ENCODE measurements at places on chromosomes 5 and 9.

- no peak for DNase-seq
Observed at GRCh38 chr5:89769975-89770374, 639.6 kb downstream of the CETN3 start.

- DNase-seq = no peak
Observed at GRCh38 chr5:112106878-112107277, 312.2 kb downstream of the EPB41L4A start.

- no peak for DNase-seq
Observed at GRCh38 chr5:32760091-32760509, 49.0 kb downstream of the NPR3 start.

DNA sequence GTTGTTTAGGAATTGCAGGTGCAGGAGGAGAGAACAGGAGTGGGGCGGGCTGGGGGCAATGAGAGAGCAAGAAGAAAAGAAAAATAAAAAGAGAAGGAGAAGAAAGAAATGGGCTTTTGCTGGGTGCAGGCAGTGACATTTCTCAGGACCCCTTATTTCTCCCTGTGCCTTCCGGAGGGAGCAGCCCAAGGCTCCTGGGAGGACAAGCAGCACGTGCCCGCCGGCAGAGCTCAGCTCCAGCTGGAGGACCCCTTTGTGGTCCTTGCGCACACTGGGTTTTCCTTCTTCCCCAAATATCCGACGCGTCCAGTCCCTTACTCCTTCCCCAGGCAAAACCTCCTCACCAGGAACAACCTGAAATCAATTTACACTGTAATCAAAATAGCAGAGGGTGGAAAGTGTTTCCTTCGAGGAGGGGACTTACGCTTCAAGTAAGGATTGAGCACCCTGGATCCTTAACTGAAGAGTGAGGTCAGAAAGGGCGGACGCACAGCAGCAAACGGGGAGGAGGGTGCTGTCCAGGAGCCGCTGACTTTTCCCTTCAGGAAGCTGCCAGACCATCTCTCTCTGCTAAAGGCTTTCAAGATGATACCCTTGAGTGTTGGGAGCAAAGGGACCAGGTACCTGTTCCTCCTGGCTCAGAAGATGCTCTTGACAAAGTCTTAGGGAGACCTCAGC is 2.1 kb downstream of the BTNL9 start:
- DNase-seq = no peak

DNA sequence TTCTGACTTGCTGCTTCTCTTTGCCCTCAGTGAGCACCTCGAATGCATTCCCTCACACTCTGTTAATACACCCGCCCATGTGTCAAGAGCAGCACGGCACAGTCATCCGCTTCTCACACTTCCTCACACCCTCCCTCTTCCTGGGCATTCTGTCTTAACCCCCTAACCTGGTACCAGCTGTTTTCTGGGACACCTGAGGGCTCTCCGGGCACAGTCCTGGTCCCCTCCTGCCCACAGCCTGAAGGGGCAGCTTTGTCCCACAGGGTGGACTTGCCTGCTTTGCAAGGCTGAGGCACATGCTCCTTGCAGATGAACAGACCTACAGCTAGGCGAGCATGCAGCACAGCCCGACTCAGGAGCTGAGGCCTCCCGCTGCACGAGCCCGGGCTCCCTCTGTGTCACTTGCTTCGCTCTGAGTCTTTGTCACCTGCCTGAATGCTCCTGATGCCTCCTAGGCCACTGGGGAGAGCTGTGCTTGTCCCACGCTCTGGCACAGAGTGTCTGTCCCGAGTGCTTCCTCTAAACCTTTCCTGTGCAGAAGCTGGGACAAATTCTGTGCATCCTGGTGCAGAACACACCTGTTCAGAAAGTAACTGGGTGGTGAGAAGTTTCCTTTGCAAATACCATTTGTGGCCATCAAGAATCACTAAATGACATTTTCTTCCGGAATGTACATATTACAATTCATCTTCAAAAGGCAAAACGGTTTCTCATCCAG is 47.8 kb downstream of the AHRR start:
- DNase-seq = no peak

- DNase-seq = peak; percentile 62
Observed at GRCh38 chr5:43073597-43074546, 33.8 kb upstream of the ANXA2R start.

Data from stimulated activated CD4-positive, alpha-beta T cell treated with anti-CD3 and anti-CD28 coated beads, Interleukin-12 subunit alpha, Interleukin-12 subunit beta, amount 100 ng/mL, for 48 hours (primary cell).